ENCODE measurements at places on chromosomes 2 and 18. TPM values are rescaled to one million over a fixed set of nuclear protein-coding genes. Genes with fewer than 3 reads are reported as not detected.

ACTR1B gene
- polyA plus RNA-seq, result 54.9 TPM

TMEM163 gene
- 1.4 TPM for polyA plus RNA-seq

MARCO gene
- polyA plus RNA-seq, result not detected

FOXD4L1 gene
- 0.17 TPM for polyA plus RNA-seq

SLC9A4 gene
- 8.1 TPM for polyA plus RNA-seq

GPR75 gene
- polyA plus RNA-seq, result 1.8 TPM

EPB41L3 gene
- 58.0 TPM for polyA plus RNA-seq

UGT1A8 gene
- not detected for polyA plus RNA-seq

SLC5A7 gene
- polyA plus RNA-seq, result 0.76 TPM

CRACDL gene
- 2.5 TPM for polyA plus RNA-seq

HS6ST1 gene
- polyA plus RNA-seq, result 75.8 TPM

TCF23 gene
- 0.62 TPM for polyA plus RNA-seq

CD8B gene
- 0.74 TPM for polyA plus RNA-seq

SIX2 gene
- polyA plus RNA-seq, result 19.9 TPM

IL1RL2 gene
- 0.96 TPM for polyA plus RNA-seq

IL18RAP gene
- polyA plus RNA-seq, result 0.44 TPM

LYPD1 gene
- polyA plus RNA-seq, result 81.9 TPM

PARD6G gene
- 31.0 TPM for polyA plus RNA-seq

ZC3H6 gene
- 10.5 TPM for polyA plus RNA-seq

OTX1 gene
- 0.04 TPM for polyA plus RNA-seq

RAX gene
- not detected for polyA plus RNA-seq

NEU2 gene
- not detected for polyA plus RNA-seq

ATP8B1 gene
- polyA plus RNA-seq, result 31.3 TPM

CIB4 gene
- 0.50 TPM for polyA plus RNA-seq

SLC23A3 gene
- 17.8 TPM for polyA plus RNA-seq

HOXD12 gene
- 0.24 TPM for polyA plus RNA-seq

GKN2 gene
- polyA plus RNA-seq, result not detected

TUBA3D gene
- 0.57 TPM for polyA plus RNA-seq

REEP1 gene
- 3.0 TPM for polyA plus RNA-seq

MAP3K19 gene
- polyA plus RNA-seq, result 0.58 TPM

FHOD3 gene
- polyA plus RNA-seq, result 45.6 TPM

RAB6C gene
- 1.3 TPM for polyA plus RNA-seq

CPS1 gene
- 5.5 TPM for polyA plus RNA-seq

Measured in right renal cortex interstitium (tissue), 3 donors.